ENCODE measurements at places on chromosomes 12 and 14.

GRCh38 chr12:90262251-90262650 is 553.6 kb upstream of the ATP2B1 start:
- no peak for DNase-seq

- DNase-seq = peak; percentile 37
These were observed 7.8 kb downstream of the TRAF3 start for GRCh38 chr14:102784892-102785594.

- DNase-seq = peak; percentile 59
These were observed at the start of gene B3GNT4 for GRCh38 chr12:122203301-122204166. Gene B3GNT4, plus strand, starts transcription at chr12:122203709. Its CDS starts 910 bp downstream, at chr12:122204619.

DNA sequence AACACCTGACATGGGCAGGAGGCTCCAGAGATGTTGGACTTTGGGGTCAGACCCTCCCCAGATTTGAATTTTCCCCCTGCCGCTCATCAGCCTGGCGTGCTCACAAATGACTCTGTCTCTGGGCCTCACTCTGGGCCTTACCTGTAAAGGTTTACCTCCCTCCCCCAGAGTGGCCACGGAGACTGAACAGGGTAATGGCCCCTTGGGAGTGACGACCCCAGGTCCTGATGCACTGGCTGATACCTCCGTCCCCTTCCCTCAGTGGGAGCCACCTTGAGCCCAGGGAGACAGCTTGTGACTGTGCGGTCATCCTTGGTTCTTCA is 7.0 kb downstream of the SLC25A29 start:
- no peak for DNase-seq

DNA sequence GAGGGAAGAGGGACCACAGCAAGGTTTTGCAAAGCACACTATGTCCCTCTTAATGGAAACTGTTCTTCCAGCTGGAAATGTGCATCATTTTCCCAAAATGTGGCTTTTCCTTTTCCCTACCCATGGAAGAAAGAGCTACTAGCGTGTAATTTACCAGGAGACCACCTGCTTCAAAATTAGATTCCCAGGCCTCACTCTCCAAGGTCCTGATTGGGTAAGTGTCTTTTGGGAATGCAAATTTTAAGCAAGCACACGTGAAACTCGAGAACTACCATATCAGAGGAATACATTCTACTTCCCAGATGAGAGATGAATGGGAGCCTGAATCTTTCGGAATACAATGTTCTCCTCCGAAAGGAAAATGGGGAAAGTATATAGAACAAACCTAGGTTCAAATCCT is 201.6 kb upstream of the NOS1 start:
- no peak for DNase-seq

Data from activated CD4-positive, alpha-beta T cell treated with anti-CD3 and anti-CD28 coated beads, Interleukin-2, amount 50 U/mL, for 16 hours (primary cell).